Forelimb muscle (tissue), 1 donor: ENCODE measurements at places on chromosomes 7 and 10. TPM values are rescaled to one million over a fixed set of nuclear protein-coding genes. Genes with fewer than 3 reads are reported as not detected.

The VIPR2 gene
- 9.4 TPM for polyA plus RNA-seq

DNA sequence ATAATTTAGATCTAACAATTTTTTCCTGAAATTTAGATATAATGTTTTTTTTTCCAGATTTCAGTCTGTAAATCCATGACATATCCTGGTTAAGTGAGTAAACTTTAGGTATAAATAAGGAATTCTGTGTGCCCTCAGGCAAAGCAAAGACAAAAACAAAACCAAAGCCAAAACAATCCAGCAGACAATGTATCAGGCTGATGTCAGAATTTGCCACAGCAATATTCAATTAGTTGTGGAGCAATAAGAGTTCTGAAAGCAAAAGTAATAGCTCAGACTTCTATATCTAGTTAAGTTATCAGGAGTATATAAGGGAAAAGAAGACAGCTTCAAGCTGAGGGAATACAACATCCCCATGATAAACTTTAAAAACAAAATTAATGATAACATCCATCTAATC is 82.0 kb downstream of the MKX start:
- no peak for DNase-seq

DNA sequence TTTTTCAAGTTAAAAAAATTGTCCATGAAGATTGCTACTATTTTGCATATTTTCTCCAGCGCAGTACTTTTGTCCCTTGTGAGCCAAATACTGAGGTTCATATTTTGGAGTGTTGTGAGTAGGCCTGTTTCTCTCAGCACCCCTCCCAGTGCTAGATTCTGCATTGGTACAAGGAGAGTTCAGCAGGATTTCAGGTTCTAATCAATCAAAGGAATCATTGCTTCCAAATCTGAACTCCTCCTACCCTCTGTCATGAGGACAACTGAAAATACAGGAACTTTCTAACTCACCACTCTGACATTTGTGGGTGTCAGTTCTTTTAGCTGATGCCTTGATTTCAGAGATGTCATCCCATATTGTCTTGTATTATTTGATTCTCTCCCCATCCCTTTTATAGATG is 299.9 kb downstream of the FZD1 start:
- DNase-seq = no peak

DNA sequence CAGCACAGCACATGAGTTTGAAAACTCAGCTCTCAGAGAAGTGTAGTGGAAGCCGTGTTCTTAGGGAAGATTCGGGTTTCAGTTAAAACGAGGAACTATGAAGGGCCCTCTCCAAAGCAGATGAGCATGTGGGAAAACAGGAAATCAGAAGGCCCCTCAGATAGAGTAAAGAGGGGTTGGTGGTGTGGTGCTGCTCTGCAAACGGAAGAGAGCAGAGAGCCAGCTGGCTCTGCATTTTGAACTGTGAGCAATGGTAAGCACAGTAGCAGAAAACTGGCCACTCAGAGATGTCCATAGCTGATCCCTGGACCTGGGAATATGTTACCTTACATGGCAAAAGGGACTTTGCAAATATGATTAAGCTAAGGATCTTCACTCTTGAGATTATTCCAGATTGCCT is 27.9 kb upstream of the CUL1 start:
- no peak for DNase-seq
